ENCODE measurements at places on chromosomes 2 and 18.

DNA sequence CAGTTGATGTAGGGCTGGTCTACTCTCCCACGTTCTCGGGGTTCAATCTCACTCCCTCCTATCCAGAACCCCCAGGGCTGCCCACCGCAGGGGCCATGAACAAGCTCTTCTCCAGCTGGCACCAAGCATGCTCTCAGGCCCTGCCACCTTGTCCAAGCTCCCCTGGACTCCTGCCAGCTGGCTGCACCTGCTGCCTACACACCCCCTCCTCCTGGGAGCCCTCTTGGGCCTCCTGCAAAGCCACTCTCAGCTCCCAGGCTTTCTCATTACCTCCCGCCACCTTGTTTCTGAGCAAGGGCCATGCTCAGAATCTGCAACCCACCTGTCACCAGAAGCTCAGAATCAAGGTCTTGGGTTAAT lies 56.0 kb downstream of the HDAC4 start:
- no peak for DNase-seq

GRCh38 chr2:232321817-232322559 lies 56.6 kb upstream of the ALPP start:
- DNase-seq: no peak

DNA sequence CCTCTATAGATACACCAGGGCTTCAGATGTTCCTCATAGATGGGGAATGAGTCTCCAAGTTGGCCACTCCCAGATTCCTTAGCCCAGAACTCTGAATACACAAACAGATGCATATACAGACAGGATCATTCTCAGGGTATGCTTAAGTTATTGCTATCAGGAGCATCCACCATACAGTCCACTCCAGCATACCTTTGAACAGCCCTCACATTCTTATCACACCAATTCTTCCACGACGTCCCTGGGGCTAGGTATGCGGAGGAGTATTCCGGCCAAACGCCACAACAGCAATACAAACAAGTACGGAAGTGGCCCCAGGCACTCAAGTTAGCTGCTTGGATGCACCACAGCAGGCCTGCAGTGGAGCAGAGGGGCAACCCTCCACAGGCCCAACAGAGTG lies 312.5 kb upstream of the CHAC2 start:
- no peak for DNase-seq

- no peak for DNase-seq
Observed at GRCh38 chr18:45980229-45980628, 13.1 kb upstream of the EPG5 start.

- DNase-seq: no peak
Observed at GRCh38 chr2:62443886-62444285, 62.1 kb downstream of the TMEM17 start.

Data from T1000 (cell line).